ENCODE measurements at places on chromosomes 1 and 21. TPM values are rescaled to one million over a fixed set of nuclear protein-coding genes. Genes with fewer than 3 reads are reported as not detected.

Gene FOXE3
- total RNA-seq: not detected

Gene VAMP3
- total RNA-seq: 52.2 TPM

DNA sequence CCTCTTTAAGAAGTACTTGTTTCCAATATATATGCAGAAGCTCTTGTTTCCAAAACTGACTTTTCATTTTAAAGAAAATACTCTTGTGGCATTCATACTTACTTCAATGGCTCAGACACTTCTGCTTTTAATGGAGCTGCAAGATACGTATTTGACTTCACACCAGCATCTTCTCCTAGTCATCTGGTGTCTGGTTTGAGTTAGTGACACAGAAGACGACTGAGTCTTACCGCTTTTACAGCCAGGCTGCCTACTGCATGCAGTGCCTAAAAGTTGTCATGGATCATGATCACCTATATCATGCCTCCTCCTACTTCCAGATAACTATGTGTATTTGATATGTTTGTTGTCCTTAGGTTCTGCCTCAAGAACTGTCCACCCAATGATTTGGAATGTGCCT, 185.9 kb downstream of the TPR start:
- no peak for DNase-seq

DNA sequence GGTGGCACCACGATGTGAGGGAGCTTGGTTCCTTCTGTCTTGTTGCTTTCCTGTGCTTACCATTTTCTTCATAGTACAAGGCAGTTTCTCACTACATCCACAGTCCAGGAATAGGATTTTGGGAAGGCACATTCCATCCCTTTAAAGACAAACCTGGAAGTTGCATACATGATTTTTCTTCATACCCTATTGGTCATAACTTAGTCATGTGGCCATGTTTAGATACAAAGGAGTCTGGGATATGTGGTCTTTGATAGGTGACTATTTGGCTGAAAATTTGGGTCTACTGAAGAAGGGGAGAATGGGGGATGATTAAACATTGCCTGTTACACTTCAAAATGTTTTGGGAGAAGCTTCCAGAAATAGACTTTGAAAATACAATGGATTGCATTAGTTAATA, 7.0 kb downstream of the DYRK1A start:
- DNase-seq: no peak

- no peak for DNase-seq
Measured at GRCh38 chr1:40595623-40596022, 64.2 kb downstream of the ZNF684 start.

Measured in naive thymus-derived CD8-positive, alpha-beta T cell (primary cell).